ENCODE measurements at places on chromosomes 1 and 21. TPM values are rescaled to one million over a fixed set of nuclear protein-coding genes. Genes with fewer than 3 reads are reported as not detected.

The RIPPLY3 gene
- 0.17 TPM for total RNA-seq

The LEFTY1 gene
- not detected for total RNA-seq

The TLCD4 gene
- 0.48 TPM for total RNA-seq

The RHBG gene
- not detected for total RNA-seq

The CFHR1 gene
- total RNA-seq: not detected

The FTCD gene
- 0.24 TPM for total RNA-seq

The SPATA21 gene
- 0.08 TPM for total RNA-seq

The ARHGEF16 gene
- total RNA-seq: 0.16 TPM

GRCh38 chr1:227808566-227808965 lies 6.9 kb upstream of the PRSS38 start:
- ATAC-seq: no peak

DNA sequence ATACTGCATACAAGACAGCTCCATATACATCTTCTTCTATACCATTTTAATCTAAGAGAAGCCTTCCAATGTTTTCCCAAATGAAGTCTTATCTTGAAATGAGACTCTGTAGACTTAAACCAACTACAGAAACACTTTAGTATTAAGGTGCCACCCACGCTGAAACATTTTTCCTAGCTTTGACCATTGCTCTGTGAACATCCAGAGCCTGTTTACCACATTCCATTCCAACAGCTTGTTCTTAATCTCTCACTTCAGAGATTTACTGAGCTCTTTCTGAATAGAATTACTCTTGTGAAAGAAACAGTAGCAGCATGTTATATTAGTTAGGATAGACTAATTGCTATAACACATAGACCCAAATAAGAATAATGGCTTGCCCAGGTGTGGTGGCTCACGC lies 19.6 kb upstream of the POGZ start:
- no peak for ATAC-seq

- no peak for ATAC-seq
Observed at GRCh38 chr1:223207293-223208066, 64.4 kb upstream of the TLR5 start.

DNA sequence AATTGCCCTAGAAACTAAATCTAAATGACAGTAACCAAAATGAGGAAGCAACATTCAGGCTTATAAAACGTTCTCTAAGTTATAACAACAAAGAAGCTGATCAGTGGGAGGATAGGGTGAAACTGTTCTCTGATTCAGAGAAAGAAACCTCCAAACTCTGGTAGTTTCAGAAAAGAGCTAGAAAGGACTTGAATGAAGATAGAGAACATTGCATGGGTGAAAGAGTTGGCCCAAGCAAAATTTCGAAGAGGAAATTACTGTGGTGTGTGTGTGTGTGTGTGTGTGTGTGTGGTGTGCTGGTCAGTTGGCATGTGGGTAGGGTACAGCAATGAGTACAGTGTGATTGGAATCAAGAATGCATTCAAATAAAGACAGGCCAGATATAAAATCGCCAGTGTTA lies 16.5 kb upstream of the SPAG17 start:
- ATAC-seq: peak; percentile 64

- no peak for ATAC-seq
Observed at GRCh38 chr1:13830616-13831280, 130.8 kb downstream of the PRDM2 start.

DNA sequence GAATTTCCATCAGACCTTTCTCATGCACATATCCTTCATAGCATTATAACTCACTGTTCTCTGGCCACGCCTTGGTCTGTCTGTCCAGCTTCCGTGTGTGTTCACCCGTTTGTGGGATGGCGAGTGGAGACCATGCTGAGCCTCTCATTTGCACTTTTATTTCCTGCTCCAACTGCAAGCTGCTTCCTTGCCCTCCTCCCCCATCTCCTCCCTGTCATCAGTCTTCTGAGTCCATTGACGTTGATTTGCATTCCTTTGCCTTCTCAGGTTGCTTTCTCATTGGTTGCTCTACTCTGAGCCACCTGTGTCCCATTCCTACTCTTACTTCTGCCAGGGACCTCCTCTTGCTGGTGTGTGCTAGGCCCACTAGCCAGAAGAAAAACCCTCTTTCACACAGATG lies 146.4 kb downstream of the NOS1AP start:
- no peak for ATAC-seq

DNA sequence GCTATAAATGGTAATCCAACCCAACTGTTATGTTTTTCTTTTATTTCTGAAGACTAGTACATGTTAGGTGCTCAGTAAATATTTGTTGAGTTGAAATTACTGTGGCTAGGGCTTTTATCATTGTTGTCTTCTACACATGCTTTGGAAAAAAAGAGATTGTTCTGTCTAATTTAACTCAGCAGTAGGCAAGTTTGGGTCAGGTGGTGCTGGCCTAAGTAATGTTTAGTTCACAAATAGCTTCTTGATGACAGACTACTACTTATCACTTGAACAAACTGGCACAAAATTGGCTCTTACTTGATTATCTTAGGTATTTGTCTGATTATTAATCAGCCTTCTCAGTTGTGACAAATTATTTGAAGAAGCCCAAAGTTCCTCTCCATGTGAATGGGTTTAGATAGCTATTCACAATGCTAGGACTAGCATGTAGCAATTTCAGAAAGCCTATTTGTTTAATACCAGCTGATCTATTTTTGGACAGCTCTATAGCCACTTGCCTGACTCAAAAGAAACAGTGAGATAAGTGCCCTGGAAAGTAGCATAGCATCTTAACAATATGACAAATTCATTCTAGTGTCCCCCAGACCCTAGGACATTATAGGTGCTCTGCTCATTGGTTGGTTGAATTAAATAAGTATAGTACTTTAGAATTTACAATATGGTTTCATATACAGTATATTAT lies 32.6 kb downstream of the TMEM200B start:
- ATAC-seq: no peak

GRCh38 chr1:10808441-10808840 lies 12.0 kb upstream of the CASZ1 start:
- no peak for ATAC-seq

DNA sequence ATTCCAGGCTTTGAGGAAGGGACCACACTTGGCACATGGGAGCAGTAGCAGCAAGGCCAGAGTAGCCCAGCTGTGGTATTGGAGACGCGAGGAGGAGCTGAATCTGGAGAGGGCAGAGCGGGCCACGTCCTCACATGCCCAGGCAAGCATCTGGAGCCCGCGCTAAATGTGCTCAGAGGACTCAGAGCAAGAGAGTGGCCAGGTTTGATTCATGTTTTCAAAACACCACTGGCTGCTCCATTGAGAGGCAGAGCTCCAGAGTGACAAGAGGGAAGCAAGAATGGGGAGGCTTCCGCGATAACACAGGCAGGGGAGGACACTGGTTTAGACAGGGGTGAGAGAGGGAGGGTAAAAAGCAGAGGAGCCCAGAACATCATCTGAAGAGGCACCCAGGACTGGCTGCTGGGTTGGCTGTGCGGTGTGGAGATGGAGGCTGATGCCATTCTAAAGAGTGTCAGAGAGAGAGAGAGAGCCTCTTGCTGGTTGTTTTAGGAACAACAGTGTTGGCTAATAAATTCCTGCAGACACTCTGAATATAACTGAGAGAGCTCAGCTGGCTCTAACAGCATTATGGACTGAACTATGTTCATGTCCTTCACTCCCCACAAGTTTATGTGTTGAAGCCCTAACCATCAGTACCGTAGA lies 32.3 kb downstream of the RCAN1 start:
- ATAC-seq: peak; percentile 45

DNA sequence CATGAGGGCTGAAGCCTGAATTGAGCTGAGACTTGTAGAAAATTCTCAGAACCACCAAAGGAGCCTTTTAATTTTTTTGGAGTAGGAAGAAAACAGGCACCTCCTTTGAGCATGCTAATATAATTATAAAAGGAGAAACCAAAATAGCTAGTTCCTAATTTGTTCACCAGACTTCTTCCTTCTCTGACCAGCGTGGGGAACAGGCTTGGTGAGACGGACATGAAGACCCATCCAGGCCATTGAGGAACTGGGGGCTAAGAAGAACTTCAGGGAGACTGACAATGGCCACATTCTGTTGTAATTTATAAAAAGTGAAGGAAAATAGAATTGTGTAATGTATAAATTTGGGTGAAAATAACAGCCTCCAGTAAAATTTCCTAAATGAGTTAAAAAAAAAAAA lies 62.6 kb downstream of the MAN1C1 start:
- no peak for ATAC-seq

- no peak for ATAC-seq
Observed at GRCh38 chr1:1302951-1303509, 4.7 kb downstream of the ACAP3 start.

GRCh38 chr1:64268653-64269557 lies 65.5 kb downstream of the UBE2U start:
- ATAC-seq: no peak

GRCh38 chr1:116420417-116421200 lies 47.6 kb downstream of the ATP1A1 start:
- no peak for ATAC-seq

- ATAC-seq: no peak
Observed at GRCh38 chr1:226181996-226182714, 4.4 kb downstream of the ACBD3 start.

- peak; percentile 42 for ATAC-seq
Observed at GRCh38 chr1:38334930-38335592, 288.5 kb upstream of the POU3F1 start.

DNA sequence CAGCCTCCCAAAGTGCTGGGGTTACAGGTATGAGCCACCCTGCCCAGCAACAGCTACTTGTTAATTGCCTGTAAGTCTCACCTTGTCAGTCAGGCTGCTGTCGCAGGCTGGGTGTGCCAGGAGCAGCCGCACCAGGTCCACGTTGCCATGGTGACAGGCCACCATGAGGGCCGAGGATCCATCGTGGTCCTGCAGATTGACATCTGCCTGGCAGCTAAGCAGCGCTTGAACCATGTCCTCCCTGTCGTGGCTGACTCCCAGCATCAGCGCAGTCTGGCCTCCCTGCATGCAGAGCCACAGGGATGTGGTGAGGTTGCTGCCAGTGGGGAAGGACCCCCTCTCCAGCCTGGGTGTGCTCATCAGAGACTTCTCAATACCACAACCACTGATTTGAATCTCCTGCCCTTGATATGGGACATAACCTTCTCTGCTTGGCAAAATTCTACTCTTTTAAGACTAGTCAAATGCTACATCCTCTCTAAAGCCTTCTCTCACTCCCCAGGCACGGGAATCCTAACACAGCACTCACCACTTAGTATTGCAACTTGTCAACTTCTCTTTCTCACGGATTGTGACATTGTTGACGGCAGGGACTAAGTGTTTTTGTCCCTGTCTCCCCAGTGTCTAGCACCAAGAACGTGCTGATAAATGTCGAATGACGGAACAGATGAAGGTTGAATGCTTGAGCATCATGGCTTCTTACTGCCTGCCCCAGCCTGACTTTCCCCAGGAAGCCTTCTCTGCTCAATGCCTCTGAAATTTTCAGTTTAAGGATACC lies 52.9 kb downstream of the L1TD1 start:
- ATAC-seq: no peak

DNA sequence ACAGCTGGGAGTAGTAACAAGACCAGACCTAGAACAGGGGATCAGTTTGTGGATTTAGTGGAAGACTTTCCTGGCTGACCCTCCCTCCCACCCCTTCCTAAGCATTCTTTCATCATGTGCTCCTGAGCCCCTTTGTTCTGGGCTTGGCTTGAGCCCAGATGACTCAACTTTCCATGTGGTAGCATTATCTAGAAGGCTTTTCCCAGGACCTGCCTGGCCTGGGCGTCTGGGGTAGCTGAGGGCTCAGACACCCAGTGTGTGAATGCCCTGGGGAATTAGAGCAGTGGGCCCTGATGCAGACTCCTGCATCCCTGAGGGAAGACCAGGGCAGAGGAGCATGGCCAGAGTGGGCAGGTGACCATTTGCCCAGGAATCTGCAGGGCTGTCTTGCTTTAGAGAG lies 44.1 kb upstream of the TSPAN2 start:
- ATAC-seq: no peak

GRCh38 chr1:204255225-204255624 lies 41.4 kb upstream of the GOLT1A start:
- no peak for ATAC-seq

- no peak for ATAC-seq
Observed at GRCh38 chr1:178488393-178488792, 8.4 kb downstream of the CLEC20A start.

- peak; percentile 81 for ATAC-seq
Observed at GRCh38 chr1:32500387-32501209, 35.7 kb downstream of the ZBTB8B start.

DNA sequence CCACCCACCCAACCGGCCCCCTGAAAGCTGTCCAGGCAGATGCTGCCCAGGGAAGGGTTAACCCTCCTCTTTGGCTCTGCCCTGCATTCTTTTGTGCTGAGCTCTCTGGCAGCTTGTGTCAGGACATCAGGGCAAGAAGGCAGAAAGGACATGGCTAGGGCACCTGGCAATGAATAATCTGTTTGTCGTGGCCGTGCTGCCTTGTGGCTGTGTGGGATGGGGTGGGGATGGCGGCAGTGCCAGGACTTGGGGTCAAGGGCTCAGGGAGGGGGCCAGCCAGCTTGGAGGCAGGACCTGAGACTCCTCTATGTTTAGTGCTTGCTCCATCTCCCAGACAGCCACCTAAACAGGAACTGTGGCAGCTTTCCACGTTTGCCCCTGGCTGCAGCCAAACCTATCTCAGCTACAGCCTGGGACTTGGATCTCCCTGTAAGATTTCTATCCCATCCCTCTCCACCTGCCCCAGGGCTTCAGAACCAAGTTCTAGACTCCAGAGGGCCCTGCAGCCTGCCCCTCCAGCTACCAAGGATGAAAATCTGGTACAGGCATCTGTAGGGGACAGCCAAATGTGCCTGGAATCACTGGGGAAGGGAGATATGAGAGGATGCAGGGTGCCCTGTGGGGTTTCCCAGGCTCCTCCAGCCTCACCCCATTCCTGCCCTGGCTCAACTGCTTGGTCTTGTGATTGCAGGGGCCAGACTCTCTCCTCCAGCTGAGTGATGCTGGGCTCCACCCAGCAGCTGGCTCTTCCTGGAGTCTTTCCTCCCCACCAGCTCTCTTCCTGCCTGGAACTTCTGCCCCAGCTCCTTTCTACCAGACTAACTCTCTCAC lies 9.6 kb upstream of the GPR37L1 start:
- ATAC-seq: no peak

DNA sequence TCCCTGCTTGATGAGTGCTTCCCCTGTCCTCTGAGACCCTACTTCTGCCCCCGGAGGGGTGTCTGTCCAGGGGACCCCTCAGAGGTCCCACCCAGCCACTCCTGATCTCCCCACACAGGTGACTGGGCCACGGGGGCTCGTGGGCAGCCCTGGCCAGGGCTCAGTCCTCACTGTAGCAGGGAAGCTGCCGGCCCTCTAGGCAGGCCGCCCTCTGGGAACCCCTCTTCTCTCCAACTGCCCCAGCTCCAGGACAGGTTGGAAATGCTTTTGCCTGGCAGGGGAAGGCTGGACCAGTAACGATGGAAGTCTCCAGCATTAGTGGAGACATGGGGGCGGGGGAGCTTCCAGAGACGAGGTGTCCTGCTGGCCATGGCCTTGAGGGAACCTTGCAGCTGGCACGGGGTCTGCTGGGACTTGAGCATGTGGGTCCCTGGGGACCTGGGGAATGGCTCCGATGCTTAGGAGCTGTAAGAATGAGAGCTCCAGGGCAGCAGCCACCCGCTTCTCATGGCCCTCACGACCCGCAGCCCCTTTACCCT lies 3.1 kb upstream of the FNDC10 start:
- ATAC-seq: no peak

Data from activated T-helper 17 cell treated with anti-CD3 and anti-CD28 coated beads, Interleukin-2, amount 50 U/mL, for 72 hours (primary cell).